ENCODE measurements at places on chromosomes 13 and 19. TPM values are rescaled to one million over a fixed set of nuclear protein-coding genes. Genes with fewer than 3 reads are reported as not detected.
A peak's percentile ranks its signal among the peaks of the same experiment; 100 is the strongest.

The TEAD2 gene
- total RNA-seq: 37.1 TPM

The RPS19 gene
- 1,133 TPM for total RNA-seq

The PSG2 gene
- total RNA-seq: 0.19 TPM

The MAG gene
- total RNA-seq: not detected

The SHISA2 gene
- total RNA-seq: not detected

The CEACAM7 gene
- total RNA-seq: not detected

The DACH1 gene
- not detected for total RNA-seq

The TRAPPC6A gene
- 6.9 TPM for total RNA-seq

The ZNF765 gene
- 26.9 TPM for total RNA-seq

The MRPL57 gene
- 26.3 TPM for total RNA-seq

- no peak for DNase-seq
Observed at GRCh38 chr13:78909276-78909675, 250.3 kb upstream of the OBI1 start.

DNA sequence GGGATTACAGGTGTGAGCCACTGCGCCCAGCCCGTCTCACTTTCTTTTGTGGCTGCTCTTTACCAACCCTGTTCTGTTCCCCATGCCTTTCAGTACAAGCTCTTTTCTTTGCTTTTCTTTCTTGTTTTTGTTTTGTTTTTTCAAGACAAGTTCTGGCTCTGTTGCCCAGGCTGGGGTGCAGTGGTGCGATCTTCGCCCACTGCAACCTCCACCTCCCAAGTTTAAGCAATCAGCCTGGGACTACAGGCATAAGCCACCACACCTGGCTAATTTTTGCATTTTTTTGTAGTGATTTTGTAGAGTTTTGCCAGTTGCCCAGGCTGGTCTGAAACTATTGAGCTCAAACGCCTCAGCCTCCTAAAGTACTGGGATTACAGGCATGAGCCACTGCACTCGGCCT, 3.7 kb downstream of the CERS4 start:
- DNase-seq: no peak

DNA sequence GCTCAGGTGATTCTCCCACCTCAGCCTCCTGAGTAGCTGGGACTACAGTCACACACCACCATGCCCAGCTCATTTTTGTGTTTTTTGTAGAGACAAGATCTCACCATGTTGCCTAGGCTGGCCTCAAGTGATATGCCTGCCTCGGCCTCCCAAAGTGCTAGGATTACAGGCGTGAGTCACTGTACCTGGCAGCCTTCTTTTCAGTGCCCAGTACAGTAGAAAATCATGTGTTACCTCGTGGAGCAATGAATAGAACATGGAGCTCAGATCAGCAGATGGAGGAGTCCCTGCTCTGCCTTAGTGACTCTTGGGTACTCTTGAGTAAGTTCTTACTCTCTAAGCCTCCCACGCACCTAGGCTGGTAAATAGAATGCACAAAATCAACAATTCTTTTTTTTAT, 44.7 kb downstream of the THSD1 start:
- no peak for DNase-seq

- DNase-seq: no peak
Observed at GRCh38 chr13:32354040-32354439, 38.7 kb downstream of the BRCA2 start.

GRCh38 chr19:47363758-47364531, 14.8 kb downstream of the DHX34 start:
- no peak for DNase-seq

GRCh38 chr13:99086267-99087097, 108.6 kb upstream of the DOCK9 start:
- DNase-seq: peak; percentile 12

- DNase-seq: no peak
Observed at GRCh38 chr19:47097396-47098201, 16.0 kb downstream of the ZC3H4 start.

- DNase-seq: no peak
Observed at GRCh38 chr19:33295621-33296487, 6.5 kb downstream of the CEBPA start.

GRCh38 chr13:75170311-75170710, 311.7 kb downstream of the TBC1D4 start:
- DNase-seq: no peak

DNA sequence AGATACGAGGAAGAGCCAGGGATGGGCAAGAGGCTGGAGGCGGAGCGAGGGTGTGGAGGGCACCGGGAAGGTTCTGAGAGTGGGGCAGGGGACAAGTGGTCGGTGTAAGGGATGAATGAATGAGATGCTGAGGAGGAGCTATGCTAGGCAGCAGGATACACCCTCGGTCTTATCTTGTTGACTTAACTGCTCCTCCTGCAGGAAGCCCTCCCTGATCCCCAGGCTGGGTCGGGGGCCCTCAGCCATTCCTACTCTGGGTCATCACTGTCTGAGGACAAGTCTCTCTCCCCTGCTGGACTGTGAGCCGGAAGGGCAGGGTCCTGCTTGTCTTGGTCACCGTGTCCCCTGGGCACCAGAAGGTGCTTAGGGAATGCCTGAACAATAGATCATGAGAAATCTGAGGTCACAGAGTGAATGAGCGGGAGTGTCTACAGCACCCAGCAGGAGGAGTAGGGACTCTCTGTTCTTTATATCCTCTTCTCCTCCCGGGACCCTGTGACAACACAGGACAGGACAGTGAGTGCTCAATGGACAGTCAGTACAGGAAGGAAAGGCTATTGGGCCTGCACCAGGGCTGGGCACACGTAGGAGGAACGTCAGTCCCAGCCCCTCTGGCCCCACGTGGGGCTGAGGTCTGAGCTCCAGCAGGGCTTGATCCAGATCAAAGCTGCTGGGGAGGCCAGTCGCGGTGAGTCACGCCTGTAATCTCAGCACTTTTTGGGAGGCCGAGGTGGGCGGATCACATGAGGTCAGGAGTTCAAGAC, 6.5 kb downstream of the NKPD1 start:
- peak; percentile 78 for DNase-seq

GRCh38 chr19:38317104-38317612, 1.4 kb upstream of the YIF1B start:
- DNase-seq: no peak

DNA sequence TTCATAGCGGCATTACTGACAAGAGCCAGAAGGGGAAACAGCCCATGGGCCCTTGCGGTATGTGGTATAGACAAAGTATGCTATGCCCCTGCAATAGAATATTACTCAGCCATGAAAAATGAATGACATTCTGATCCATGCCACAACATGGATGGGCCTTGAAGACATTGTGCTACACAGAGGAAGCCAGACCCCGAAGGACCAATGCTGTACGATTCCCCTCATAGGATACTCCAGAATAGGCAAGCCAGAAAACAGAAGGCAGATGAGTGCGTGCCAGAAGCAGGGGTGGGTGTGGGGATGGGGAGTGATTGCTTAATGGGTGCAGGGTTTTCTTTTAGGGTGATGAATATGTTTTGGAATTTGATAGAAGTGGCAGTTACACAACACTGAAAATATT, 342.0 kb downstream of the TEX29 start:
- no peak for DNase-seq

DNA sequence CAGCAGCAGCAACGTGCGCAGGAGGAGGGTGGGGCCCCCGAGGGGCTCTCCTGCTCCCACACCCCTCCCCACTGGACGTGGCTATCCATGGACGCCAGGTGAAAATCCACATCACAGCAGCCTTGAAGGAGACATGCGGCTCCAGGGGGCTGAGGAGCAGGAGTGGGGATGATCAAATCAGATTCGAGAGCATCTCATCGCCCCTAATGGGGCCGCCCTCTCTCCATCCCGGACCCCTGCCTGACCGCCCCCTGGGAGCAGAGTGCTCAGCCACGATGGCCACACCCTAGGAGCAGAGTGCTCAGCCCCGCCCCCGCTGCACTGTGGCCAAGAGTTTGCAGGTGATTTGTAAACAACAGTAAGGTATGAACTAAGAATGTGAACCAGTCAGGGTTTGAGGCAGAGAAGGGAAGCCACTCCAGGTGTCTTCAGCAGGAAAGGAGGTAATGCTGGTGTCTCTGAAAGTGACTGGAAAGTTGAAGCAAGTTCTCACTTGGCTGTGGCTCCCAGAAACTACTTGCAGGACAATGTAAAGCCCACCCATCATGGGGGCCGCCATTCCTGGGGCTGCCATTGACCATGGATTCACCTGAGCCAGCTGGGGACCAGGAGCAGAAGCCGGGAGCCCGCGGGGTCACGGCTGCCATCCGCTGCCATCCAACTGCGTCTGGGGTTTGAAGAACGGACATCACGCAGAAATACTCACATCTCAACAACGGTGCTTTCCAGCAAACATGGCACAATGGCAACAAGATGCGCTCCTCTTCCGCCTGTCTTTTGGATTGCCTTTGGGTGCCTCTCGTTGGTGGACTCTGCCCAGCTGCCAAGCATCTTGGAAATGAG, 71.8 kb downstream of the SPACA7 start:
- DNase-seq: no peak

DNA sequence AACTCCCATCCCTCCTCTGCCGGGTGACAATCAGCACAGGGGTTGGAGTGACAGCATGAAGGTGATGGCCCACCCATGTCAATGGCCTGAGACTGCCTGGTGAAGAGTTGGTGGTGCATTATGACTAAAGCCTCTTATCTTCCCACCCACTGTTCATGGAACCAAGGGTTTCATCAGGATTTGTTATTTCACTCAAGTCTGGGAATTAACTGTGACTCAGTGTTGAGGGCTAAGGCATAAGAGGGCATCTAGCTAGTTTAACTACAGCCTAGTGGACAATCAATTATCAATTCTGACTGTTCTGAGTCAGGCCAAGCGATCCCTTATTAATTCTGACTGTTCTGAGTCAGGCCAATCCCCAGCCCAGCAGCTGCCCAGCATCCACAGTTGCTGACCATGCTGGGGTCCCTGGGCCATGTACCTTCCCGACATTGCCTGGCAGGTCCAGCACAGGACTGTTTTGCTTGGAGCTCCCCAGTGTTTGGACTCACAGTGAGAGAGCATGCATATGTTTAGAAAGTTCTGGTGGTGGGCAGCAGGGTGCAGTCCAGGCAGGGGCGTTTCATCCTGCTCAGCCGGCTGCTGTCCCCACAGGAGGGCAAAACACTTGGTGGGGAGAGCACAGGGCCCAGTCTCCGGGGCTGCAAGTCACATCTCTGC, 65.5 kb downstream of the RASL11A start:
- peak; percentile 24 for DNase-seq

- no peak for DNase-seq
Observed at GRCh38 chr13:77040076-77040475, 13.1 kb upstream of the FBXL3 start.

GRCh38 chr13:99919132-99919531, 52.4 kb downstream of the ZIC5 start:
- no peak for DNase-seq

- DNase-seq: no peak
Observed at GRCh38 chr13:82259284-82259683, 1623.0 kb downstream of the SLITRK1 start.

GRCh38 chr19:1863328-1863637, at the start of gene KLF16:
Gene KLF16 (minus strand): TSS chr19:1863579. CDS start chr19:1863497, 82 bp downstream.
- no peak for DNase-seq

DNA sequence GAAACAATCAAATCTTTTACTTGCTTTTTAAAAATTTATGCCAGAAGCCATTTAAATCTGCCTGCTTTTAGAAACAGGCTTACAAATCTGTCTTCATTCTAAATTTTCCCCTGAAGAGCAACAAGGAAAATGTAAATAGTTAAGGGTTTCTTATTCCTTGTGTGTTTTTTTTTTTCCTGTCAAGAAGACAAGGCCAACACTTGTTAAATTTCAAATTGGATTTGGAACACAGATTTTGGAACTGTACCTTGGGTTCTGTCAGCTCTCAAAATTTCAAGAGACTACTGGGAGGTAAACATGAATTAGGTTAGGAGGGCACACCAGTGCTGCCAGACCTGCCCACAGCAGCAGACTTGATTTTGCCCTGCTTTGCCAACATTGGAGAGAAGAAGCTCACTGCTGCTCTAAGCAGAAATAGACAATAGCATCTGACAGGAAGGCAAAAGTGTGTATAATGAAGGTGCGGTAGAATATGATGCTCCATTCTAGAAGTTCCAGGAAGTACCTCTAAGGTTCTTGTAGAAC, 121.7 kb downstream of the NHLRC3 start:
- no peak for DNase-seq

GRCh38 chr19:58084596-58085347, 13.3 kb downstream of the ZSCAN18 start:
- no peak for DNase-seq

GRCh38 chr19:43743059-43743458, 11.7 kb downstream of the SMG9 start:
- DNase-seq: peak; percentile 93

DNA sequence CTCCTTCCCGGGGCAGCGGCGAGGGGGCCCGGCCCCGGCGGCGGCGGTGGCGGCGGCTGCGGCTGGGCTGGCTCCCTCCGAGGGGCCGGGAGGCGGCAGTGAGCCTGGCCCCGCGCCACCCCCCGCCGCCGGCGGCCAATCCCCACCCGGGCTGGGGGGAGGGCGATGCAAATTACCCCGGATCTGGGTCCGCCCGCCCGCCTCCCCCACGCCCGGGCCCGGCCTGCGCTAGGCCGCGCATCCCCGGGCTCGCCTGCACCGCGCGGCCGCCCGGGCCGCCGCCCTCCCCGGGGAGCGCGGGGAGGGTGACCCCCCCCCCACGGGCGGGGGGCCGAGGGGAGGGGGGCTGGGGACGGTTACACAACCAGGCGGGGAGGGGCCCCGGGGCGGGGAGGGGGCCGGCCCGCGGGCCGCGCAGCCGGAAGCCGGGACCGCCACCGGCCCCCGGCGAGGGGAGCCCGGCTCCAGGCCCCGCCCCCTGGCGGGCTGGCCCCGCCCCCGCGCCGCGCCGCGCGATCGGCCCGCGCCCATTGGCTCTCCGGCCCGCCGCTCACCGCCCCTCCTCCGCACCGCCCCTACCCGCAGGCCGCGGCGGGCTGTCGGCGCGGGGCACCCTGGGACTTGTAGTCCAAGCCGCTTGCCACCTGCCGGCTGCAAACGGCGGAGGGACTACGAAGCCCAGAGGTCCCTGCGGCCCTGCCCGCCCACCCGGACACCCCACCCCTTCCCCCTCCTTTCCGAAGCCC, 1.1 kb downstream of the ZBTB7A start:
- DNase-seq: peak; percentile 91

GRCh38 chr19:8398311-8398771, 8.2 kb downstream of the RAB11B start:
- no peak for DNase-seq

- no peak for DNase-seq
Observed at GRCh38 chr13:61486496-61486895, 70.8 kb upstream of the PCDH20 start.

- DNase-seq: no peak
Observed at GRCh38 chr13:100636441-100636840, 38.2 kb downstream of the TMTC4 start.

DNA sequence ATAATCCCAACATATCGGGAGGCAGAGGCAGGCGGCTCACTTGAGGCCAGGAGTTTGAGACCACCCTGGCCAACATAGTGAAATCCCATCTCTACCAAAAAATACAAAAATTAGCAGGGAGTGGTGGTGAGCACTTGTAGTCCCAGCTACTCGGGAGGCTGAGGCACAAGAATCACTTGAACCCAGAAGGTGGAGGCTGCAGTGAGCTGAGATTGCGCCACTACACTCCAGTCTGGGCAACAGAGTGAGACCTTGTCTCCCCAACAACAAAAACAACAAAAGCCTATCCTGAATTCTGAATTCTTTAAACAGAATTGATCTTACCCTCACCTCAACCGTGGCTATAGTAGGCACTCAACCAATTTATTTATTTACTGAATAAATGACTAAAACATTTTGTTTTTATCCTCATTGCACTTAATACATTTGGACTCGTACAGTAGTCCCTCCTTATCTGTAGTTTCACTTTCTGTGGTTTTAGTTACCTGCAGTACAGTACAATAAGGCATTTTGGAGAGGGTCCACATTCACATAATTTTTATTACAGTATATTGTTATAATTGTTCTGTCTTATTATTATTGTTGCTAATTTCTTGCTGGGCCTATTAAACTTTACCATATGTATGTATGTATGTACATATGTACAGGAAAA, 98.8 kb downstream of the TBC1D4 start:
- no peak for DNase-seq

- no peak for DNase-seq
Observed at GRCh38 chr13:95508996-95509395, 43.5 kb upstream of the CLDN10 start.

All from A172 (cell line).